ENCODE measurements at places on chromosomes 11 and 22. TPM values are rescaled to one million over a fixed set of nuclear protein-coding genes. Genes with fewer than 3 reads are reported as not detected.

DNA sequence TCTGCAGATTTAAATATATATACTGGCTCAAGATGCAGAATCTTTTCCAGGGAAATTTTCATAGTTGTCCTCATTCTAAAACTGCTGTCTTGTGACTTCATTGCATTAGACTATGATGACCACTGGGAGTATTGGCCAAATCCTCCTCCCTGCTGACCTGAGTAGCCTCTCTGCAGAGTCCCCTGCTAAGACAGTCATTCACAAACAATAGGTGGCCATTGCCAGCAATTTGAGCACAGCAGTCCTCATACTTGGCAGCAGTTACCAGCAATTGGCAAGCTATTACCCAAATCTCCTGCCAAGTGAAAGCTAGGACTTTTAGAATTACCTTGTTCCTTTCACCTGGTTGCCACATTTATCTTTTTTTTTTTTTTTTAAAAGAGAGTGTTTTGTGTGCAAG is 325.8 kb downstream of the FAT3 start:
- H3K4me3 ChIP-seq, result no peak overlapping the region
- no peak overlapping the region for H3K27ac ChIP-seq
- no peaks in the 10 kb centered on the region for H3K36me3 ChIP-seq
- no peak for DNase-seq
- no peaks in the 10 kb centered on the region for H3K27me3 ChIP-seq

DNA sequence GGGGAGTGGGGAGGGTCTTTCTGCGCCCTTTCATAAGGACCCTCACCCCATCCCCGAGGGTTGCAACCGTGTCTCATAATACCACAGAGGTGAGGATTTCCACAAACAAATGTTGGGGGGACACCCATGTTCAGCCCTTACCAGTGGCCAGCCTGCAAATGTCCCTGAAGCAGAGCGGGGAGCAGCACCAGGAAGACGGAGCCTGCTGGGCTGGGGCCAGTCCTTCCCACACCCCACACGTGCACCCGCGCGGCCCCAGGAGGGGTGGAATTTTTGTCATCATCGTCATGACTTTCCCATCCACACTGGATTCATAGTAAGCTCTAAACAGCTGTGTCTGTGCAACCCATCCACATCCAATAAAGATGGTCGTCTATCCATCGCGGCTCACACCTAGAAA is 409.8 kb downstream of the BRD1 start:
- H3K27me3 ChIP-seq, result no peaks in the 10 kb centered on the region
- H3K27ac ChIP-seq, result no peak overlapping the region
- peak; percentile 56 for DNase-seq

DNA sequence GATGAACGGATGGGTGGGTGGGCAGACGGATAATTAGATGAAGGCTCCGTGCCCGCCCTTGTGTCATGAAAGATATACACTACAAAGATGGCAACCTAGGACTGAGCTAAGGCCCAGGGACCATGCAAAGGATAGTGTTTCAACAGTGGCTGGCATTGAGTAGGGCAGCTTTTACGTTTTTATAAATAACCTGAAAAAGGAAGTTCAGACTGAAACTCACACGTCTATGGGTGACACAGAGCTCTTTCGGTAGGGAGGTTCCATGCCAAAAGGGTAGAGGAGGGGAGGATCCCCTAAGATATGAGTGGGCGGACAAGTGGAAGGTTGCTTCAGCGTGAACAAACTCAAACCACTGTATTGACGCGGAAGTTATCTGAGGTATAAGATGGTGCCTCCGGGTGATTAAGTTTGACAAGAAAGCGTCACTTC is 90.5 kb downstream of the UBASH3B start:
- no peak for DNase-seq
- peak overlapping the region; percentile 68 for H3K27ac ChIP-seq
- no peak overlapping the region for H3K4me3 ChIP-seq

GRCh38 chr22:41367039-41367679 is 14.6 kb upstream of the TEF start:
- H3K36me3 ChIP-seq, result no peaks in the 10 kb centered on the region
- peaks cover 4% of the 10 kb centered on the region for H3K27me3 ChIP-seq
- no peak overlapping the region for H3K4me3 ChIP-seq
- H3K4me1 ChIP-seq, result peaks cover 14% of the 10 kb centered on the region
- H3K27ac ChIP-seq, result no peak overlapping the region

DNA sequence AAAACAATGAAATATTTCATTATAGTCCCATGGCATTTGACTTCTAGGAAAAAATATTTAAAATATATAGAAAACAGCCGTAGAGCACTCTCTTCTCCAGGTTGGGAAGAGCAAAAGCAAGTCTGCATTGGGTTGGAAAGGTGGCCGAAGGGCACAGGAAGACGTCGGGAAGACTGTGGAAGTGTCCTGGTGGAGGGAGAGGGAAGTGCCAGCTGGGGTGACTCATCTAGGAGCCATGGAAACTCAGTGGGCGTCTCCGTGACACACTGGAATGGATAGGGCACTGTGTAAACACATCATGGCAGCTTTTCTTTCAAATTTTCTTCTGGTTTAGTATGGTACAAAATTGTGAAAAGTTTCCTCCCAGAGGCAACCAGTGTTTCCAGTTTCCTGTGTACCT is 12.7 kb downstream of the GTPBP1 start:
- peaks cover 61% of the 10 kb centered on the region for H3K4me1 ChIP-seq
- DNase-seq, result no peak
- H3K4me3 ChIP-seq, result peak overlapping the region; percentile 11
- H3K27me3 ChIP-seq, result no peaks in the 10 kb centered on the region

DNA sequence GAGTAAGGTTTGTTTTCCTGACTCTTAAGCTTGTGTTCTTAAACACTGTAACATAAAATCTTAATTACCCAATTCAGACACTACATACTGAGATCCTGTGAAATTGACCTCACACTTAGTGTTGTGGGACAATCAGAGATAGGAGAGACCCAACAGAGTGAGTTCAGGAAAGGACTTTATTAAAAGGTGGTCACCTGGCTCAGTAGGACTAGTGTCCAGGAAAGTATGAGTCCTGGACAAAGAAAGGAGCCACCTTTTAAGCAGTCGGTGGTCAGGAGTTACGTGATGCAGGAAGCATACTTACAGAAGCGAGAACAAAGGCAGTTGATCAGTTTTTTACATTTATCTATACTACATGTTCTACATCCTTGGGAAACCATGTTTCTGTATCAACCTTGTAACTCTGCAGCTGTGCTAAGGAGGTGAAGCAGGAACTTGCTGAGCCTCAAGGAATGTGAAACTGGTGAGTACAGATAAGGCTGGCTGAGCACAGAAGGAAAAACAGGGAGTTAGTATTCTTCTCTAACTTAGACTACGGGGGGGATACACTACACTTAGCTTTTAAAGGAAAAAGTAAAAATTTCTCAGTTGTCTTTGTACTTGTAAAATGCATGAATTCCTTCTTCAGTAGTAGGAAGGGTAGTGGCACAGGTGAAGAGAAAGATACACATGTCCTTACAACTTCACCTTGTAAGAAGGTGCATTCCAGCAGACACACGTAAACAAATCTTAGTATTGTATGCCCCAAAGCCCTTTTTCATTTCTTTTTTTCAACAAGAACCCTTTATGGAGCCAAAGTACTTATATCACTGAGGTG is 15.1 kb downstream of the OR51E1 start:
- no peak overlapping the region for H3K27ac ChIP-seq
- H3K4me3 ChIP-seq, result no peak overlapping the region
- no peak for DNase-seq
- H3K27me3 ChIP-seq, result no peaks in the 10 kb centered on the region

DNA sequence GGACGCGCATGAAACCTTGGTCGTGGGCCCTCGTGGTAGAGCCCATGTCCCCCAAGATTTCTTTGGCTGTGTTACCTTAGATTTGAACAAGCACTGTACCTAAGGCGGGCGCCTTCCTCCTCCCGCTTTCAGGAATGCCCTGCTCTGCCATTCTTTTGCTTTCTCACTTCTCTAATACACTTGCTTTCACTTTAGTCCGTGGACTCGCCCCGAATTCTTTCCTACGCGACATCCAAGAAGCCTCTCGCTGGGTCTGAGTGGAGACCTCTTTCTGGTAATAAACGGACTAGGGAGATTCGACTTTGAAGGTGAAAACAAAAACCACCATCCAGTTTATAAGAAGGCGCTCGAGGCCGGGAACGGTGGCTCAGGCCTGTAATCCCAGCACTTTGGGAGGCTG is 1.2 kb upstream of the NUP50 start:
- H3K4me1 ChIP-seq, result peaks cover 49% of the 10 kb centered on the region
- peak overlapping the region; percentile 94 for H3K27ac ChIP-seq
- DNase-seq, result no peak
- no peaks in the 10 kb centered on the region for H3K27me3 ChIP-seq

GRCh38 chr22:46749682-46750529 is 11.9 kb upstream of the CERK start:
- H3K27ac ChIP-seq, result peak overlapping the region; percentile 80
- H3K4me3 ChIP-seq, result no peak overlapping the region
- H3K4me1 ChIP-seq, result peaks cover 34% of the 10 kb centered on the region
- H3K27me3 ChIP-seq, result no peaks in the 10 kb centered on the region
- no peak for DNase-seq

- DNase-seq, result peak; percentile 15
- no peaks in the 10 kb centered on the region for H3K27me3 ChIP-seq
- H3K4me1 ChIP-seq, result peaks cover 62% of the 10 kb centered on the region
- H3K27ac ChIP-seq, result no peak overlapping the region
Observed at GRCh38 chr11:130721736-130722135, 194.5 kb downstream of the SNX19 start.

DNA sequence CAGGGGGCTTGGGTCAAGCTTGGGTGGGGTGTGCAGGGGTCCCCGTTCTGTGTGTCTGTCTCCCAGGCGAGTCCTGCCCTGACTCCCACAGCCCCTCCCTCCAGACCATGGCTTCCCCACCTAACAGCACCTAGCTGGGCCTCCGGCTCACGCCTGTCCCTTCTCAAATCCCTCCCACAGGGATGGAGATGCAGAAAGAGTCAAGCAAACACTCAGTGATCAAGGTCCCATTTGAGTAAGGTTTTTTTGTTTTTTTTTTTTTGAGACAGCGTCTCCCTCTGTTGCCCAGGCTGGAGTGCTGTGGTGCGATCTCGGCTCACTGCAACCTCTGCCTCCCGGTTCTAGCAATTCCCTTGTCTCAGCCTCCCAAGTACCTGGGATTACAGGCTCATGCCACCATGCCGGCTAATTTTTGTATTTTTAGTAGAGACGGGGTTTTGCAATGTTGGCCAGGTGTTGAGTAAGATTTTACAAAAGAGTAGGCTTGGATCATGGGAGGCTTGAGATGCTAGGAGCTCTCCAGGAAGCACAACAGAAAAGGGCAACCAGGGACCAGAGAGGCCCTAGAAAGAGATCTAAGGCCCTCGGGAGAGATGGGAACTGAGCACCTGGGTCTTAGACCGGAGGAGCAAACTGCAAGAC is 5.7 kb downstream of the APOBEC3D start:
- H3K27ac ChIP-seq, result no peak overlapping the region
- peaks cover 2% of the 10 kb centered on the region for H3K36me3 ChIP-seq
- H3K4me1 ChIP-seq, result peaks cover 6% of the 10 kb centered on the region
- no peak overlapping the region for H3K4me3 ChIP-seq
- H3K27me3 ChIP-seq, result no peaks in the 10 kb centered on the region
- DNase-seq, result no peak

DNA sequence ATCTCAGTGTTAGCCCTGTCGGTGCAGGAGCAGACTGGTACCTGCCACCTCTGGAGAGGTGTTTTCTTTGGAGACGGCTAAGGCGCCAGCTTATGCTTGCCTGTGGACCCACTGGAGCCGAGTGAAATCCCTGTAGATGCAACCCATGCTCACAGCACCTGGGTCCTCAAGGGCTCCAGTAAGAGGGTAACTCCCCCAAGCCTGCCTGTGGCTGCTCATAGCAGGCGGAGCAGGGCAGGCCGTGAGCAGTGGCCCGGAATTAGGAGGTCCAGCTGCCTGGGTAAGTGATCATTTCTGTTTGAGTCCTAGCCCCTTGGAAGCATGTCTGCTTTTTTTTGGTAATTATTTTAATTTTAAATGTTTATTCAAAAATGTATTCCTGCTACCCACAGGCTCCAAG is 43.8 kb downstream of the NAT10 start:
- no peak overlapping the region for H3K4me3 ChIP-seq

DNA sequence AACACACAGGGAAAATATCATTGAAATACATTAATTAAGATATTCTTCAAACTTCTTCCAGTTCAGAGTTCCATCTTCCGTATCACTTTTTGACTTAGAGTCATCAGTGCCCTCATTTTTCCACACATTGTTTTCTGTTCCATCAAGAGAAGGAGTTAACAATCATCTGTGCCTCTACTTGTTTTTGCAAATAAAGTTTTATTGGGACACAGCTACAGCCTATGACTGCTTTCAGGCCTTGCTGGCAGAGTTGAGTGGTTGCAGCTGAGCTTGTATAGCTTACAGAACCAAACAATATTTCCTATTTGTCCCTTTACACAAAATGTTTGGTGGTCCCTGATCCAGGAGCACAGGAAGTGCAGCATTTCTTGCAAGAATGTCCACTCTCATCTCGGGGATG is 51.6 kb downstream of the SGSM1 start:
- no peaks in the 10 kb centered on the region for H3K27me3 ChIP-seq
- H3K36me3 ChIP-seq, result no peaks in the 10 kb centered on the region
- no peak for DNase-seq
- no peak overlapping the region for H3K4me3 ChIP-seq
- H3K4me1 ChIP-seq, result no peaks in the 10 kb centered on the region

DNA sequence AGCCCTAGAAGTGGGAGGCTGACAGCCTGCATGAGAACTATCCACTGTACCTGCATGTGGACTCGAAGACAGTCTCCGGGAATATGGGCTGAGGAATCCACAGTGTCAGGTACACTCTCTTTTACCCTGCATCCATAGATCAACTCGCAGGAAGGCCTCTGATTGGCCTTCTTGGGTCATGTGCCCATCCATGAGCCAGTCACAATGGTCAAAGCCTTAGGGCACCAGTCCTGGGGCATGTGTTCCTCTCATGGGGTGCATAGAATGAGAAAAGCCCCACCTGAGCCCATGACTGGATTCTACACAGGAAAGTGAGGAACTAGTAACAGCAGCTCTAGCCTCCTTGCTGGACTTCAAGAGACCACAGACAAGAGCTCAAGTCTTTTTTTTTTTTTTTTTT is 10.6 kb downstream of the ART1 start:
- DNase-seq, result no peak
- H3K4me3 ChIP-seq, result no peak overlapping the region
- H3K27me3 ChIP-seq, result peaks cover 16% of the 10 kb centered on the region
- H3K36me3 ChIP-seq, result no peaks in the 10 kb centered on the region
- no peaks in the 10 kb centered on the region for H3K4me1 ChIP-seq

DNA sequence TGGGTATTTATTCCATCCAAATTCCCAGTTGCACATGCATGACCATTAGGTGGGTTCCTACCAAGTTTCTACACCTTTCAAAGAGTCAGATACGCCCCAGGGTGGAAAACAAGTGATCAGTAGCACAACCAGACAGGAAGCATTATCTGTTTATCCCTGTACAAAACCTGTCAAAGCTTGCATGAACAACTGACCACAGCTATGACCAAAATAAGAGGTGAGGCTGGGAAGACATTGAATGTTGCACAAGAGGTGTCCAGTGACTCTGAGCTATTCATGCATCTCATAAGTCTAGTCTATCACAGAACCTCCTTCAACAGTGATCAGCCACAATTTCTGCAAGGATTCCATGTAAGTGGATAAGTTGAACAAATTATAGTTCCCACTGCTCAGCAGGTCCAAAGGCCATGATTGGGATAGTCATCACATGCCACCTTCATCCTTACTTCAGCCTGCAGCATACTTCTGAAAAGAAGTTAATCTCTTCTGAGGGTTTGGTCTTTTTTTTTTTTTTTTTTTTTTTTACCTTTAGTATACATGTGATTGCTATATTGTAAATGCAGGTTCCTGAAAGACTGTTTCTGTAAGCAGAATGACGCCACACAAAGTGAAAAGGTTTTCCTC is 28.0 kb upstream of the TMEM45B start:
- no peaks in the 10 kb centered on the region for H3K4me1 ChIP-seq
- DNase-seq, result no peak
- H3K27me3 ChIP-seq, result peaks cover 47% of the 10 kb centered on the region
- H3K27ac ChIP-seq, result no peak overlapping the region

CRYBB3 gene
- not detected for total RNA-seq

LRRN4CL gene
- total RNA-seq, result 0.39 TPM

FOLR1 gene
- total RNA-seq, result not detected

TCN2 gene
- total RNA-seq, result 58.1 TPM

ROM1 gene
- 4.4 TPM for total RNA-seq

PIH1D2 gene
- total RNA-seq, result 2.3 TPM

All from osteocyte (in vitro differentiated cells).